Neural crest cell (in vitro differentiated cells): ENCODE measurements at places on chromosomes 6 and 20. TPM values are rescaled to one million over a fixed set of nuclear protein-coding genes. Genes with fewer than 3 reads are reported as not detected.
A peak's percentile ranks its signal among the peaks of the same experiment; 100 is the strongest.

- no peak overlapping the region for H3K27ac ChIP-seq
- H3K4me3 ChIP-seq = no peak overlapping the region
- peaks cover 12% of the 10 kb centered on the region for H3K36me3 ChIP-seq
- no peak for DNase-seq
Measured at GRCh38 chr6:163455552-163455951, 41.0 kb downstream of the QKI start.

- peaks cover 27% of the 10 kb centered on the region for H3K4me1 ChIP-seq
- H3K4me3 ChIP-seq = peak within 1 kb of the TSS; percentile 98
- H3K36me3 ChIP-seq = peaks cover 8% of the 10 kb centered on the region
- H3K27ac ChIP-seq = peak within 1 kb of the TSS; percentile 97
Measured at GRCh38 chr6:28124350-28124970, at the start of gene ZSCAN16. Gene ZSCAN16 (plus strand): TSS chr6:28124609. CDS start chr6:28125444, 835 bp downstream.

- no peak overlapping the region for H3K27ac ChIP-seq
- no peaks in the 10 kb centered on the region for H3K36me3 ChIP-seq
- DNase-seq = no peak
Measured at GRCh38 chr20:24117383-24117782, 128.8 kb upstream of the GGTLC1 start.

DNA sequence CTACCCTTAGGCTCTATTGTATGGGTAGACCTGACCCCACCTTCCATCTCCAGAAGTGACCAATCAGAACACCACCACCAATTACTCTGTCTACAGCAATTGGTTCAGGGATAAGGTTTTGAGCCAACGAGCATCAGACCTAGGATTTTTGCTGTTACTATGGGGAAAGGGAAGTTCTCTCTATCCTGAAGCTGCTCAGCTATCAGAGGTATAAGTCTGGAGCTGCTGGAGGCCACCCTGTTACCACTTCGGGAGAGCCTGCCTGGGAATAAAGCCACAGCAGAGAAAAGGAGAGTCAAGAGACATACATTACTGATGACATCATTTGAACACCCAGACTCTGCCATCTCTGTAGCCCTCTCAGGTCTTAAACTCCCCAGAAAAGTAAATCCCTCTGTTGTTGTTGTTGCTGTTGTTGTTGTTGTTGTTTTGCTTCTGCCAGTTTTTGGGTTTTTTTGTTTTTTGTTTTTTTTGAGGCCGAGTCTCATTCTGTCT, 94.5 kb downstream of the PREX1 start:
- DNase-seq = no peak
- no peaks in the 10 kb centered on the region for H3K27me3 ChIP-seq
- H3K4me3 ChIP-seq = no peak overlapping the region

GRCh38 chr20:16129411-16129810, 443.8 kb downstream of the KIF16B start:
- no peak overlapping the region for H3K4me3 ChIP-seq
- no peak overlapping the region for H3K27ac ChIP-seq
- H3K27me3 ChIP-seq = no peaks in the 10 kb centered on the region
- DNase-seq = no peak
- no peaks in the 10 kb centered on the region for H3K36me3 ChIP-seq
- H3K4me1 ChIP-seq = peaks cover 12% of the 10 kb centered on the region

DNA sequence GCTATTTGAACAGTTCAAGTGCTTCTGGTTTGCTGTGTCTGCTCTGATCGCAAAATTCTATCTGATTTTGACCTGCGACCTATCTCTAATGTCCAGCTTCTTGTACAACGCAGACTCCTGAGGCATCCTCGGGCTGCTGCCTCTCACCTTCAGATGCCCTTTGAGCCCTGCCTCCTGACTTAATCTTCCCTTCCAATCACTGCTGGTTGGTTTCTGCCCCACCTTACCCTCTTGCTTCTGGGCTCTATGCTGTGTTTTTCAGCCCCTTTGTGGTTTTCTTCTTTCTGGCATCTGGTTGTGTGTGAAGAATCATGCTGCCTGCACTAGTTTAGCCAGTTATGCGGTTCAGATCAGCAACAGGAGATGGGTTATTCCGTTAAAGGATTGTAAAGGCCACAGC, 131.2 kb upstream of the THEMIS start:
- peaks cover 4% of the 10 kb centered on the region for H3K36me3 ChIP-seq
- no peak overlapping the region for H3K27ac ChIP-seq
- H3K4me1 ChIP-seq = peaks cover 5% of the 10 kb centered on the region
- DNase-seq = no peak
- H3K27me3 ChIP-seq = no peaks in the 10 kb centered on the region
- H3K4me3 ChIP-seq = no peak overlapping the region

- peak overlapping the region; percentile 7 for H3K4me3 ChIP-seq
- peak; percentile 41 for DNase-seq
- H3K36me3 ChIP-seq = no peaks in the 10 kb centered on the region
- H3K27ac ChIP-seq = peak overlapping the region; percentile 21
- peaks cover 15% of the 10 kb centered on the region for H3K4me1 ChIP-seq
Measured at GRCh38 chr6:13846841-13847240, 32.5 kb upstream of the MCUR1 start.

- no peaks in the 10 kb centered on the region for H3K36me3 ChIP-seq
- H3K4me1 ChIP-seq = peaks cover 6% of the 10 kb centered on the region
- no peak overlapping the region for H3K4me3 ChIP-seq
- no peak overlapping the region for H3K27ac ChIP-seq
Measured at GRCh38 chr6:32943864-32944649, 3.2 kb upstream of the HLA-DMB start.

- H3K36me3 ChIP-seq = no peaks in the 10 kb centered on the region
- H3K27me3 ChIP-seq = no peaks in the 10 kb centered on the region
- H3K4me3 ChIP-seq = no peak overlapping the region
- no peaks in the 10 kb centered on the region for H3K4me1 ChIP-seq
- no peak overlapping the region for H3K27ac ChIP-seq
Measured at GRCh38 chr6:88982720-88983119, 19.3 kb upstream of the RNGTT start.

DNA sequence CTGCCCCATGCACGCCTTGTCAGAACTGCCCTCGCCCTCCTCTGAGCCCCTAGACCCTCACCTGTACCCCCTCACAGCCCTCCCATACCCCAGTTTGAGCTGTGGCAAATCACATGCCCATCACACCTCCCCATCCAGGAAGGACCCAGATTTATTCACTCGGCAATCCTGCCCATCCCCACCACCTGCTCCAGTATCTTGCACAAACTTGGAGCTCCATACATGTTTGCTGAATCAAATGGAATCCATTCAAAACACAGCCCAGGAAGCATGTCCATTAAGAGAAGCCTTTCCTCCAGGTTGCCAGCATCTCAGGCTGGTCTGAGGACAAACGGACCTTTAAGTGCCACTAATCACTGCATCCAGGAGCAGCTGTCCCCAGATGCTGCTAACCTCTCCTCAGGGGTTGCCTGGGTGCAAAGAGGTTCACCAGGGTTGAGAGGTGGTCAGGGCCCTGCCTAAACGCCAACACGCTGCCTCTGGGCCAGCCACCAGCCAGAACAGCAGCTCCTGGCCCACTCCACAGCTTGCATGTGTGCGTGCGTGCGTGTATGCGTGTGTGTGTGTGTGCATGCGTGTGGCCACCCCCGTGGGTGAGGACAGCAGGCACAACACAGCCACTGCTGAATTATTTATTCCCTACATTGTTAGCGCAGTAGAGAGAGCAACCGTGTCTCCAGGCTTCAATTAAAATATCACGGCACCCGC, 31.0 kb downstream of the GRM4 start:
- H3K36me3 ChIP-seq = no peaks in the 10 kb centered on the region
- H3K4me1 ChIP-seq = no peaks in the 10 kb centered on the region
- H3K4me3 ChIP-seq = no peak overlapping the region
- DNase-seq = no peak
- H3K27ac ChIP-seq = no peak overlapping the region
- peaks cover 55% of the 10 kb centered on the region for H3K27me3 ChIP-seq

GRCh38 chr6:147298461-147298860, 94.2 kb downstream of the STXBP5 start:
- H3K4me1 ChIP-seq = no peaks in the 10 kb centered on the region
- no peaks in the 10 kb centered on the region for H3K27me3 ChIP-seq
- no peak for DNase-seq
- H3K27ac ChIP-seq = no peak overlapping the region

- no peaks in the 10 kb centered on the region for H3K36me3 ChIP-seq
- peaks cover 29% of the 10 kb centered on the region for H3K4me1 ChIP-seq
- H3K27me3 ChIP-seq = no peaks in the 10 kb centered on the region
- no peak for DNase-seq
Measured at GRCh38 chr20:53597521-53598120, 4.0 kb upstream of the ZNF217 start.

Gene ATAT1
- 58.2 and 62.3 TPM in 2 replicates for total RNA-seq

Gene ATG5
- 22.5 and 22.8 TPM in 2 replicates for total RNA-seq

Gene ABHD16B
- total RNA-seq = not detected in 2 replicates

Gene BANF2
- total RNA-seq = not detected in 2 replicates

Gene HTR1E
- total RNA-seq = not detected in 2 replicates

Gene IMPG1
- total RNA-seq = not detected in 2 replicates
